ENCODE measurements at places on chromosomes 13 and 19.

GRCh38 chr13:33227927-33228647 lies 57.5 kb downstream of the STARD13 start:
- no peak for DNase-seq

GRCh38 chr13:85586856-85587255 lies 212.4 kb downstream of the SLITRK6 start:
- no peak for DNase-seq

DNA sequence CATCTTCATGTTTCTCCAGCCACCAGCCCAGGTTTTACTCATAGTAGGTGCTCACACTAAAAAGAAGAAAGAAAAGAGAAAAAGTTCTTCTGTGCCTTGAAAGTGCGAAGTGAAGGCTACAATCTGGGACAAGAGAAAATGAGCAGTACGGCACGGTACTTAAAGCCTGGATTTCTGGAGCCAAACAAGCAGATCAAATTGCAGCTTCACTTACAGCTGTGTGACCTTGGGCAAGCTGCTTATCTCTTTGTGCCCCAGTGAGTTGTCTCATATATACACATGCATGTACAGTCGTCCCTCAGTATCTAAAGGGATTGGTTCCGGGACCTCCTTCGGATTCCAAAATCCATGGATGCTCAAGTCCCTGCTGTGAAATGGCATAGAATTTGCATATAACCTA lies 41.8 kb downstream of the GSX1 start:
- no peak for DNase-seq

- DNase-seq, result no peak
These were observed 628.9 kb downstream of the DIAPH3 start for GRCh38 chr13:59534806-59535205.

- no peak for DNase-seq
These were observed 171.7 kb downstream of the NHLRC3 start for GRCh38 chr13:39209731-39210531.

DNA sequence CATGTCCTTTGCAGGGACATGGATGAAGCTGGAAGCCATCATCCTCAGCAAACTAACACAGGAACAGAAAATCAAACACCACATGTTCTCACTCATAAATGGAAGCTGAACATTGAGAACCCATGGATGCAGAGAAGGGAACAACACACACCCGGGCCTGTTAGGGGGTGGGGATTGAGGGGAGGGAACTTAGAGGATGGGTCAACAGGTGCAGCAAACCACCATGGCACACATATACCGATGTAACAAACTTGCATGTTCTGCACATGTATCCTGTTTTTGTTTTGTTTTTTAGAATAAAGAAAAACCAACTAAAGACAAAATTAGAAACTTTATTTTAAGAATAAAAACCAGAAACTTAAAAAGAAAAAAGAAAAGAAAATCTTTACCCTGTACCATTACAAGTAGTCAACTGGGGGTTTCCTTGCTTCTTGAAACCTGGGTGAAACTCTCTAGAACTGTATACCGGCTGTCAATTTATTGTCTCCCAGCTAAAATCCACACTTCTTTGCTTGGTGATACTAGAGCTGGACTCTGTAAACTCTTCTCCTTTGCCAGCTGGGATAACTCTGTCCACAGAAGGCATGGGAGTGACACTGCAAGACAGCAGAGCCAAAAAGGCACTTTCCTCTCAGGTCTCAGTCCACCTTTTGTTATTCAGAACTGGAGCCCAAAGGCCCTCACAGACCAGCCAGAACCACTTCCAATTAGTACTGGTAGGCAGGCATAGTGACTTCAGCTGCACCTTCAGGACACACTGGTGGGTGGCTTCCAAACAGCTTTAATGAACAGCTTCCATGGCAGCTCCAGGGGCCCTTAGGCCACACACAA lies 9.0 kb downstream of the MICU2 start:
- no peak for DNase-seq

DNA sequence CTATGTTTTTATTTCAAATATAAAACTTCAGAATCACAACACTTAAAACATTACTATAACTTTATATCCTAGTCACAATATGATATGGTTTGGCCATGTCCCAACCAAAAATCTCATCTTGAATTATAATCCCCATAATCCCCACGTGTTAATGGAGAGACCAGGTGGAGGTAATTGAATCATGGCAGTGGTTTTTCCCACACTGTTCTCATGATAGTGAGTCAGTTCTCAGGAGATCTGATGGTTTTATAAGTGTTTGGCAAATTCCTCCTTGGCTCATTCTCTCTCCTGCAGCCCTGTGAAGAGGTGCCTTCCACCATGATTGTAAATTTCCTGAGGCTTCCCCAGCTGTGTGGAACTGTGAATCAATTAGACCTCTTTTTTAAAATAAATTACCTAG lies 307.6 kb downstream of the SPRY2 start:
- no peak for DNase-seq

Measured in AG20443 (cell line).